IPS DF 6.9 (cell line): ENCODE measurements at places on chromosomes 16 and 17.

DNA sequence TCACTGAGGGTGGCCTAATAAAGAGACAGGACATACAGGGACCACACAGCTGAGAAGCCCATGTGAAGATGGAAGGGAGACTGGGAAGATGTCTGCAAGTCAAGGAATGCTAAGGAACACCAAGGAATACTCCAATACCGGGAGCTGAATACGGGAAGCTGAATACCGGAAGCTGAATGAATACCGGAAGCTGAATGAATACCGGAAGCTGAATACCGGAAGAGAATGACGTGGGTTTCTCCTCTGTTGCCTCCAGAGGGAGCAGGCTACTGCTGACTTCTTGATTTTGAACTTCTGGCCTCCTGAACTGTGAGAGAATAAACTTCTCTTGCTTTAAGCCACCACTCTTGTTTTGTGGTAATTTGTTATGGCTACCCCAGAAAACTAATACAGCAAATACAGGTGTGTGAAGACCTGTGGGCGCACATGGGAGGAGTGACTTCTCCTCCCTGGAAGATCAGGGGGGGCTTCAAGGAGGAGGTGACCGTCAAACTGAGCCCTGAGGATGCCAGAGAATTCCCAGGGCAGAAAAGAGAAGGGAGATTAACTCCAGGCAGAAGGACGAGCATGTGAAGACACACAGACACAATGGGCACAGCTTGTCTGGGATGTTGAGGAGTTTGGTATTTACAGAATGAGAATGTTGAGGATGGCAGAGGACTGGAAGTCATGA, 259.9 kb downstream of the IRF8 start:
- H3K27ac ChIP-seq: no peak overlapping the region
- DNase-seq: no peak
- H3K4me3 ChIP-seq: no peak overlapping the region
- no peaks in the 10 kb centered on the region for H3K4me1 ChIP-seq
- no peaks in the 10 kb centered on the region for H3K36me3 ChIP-seq
- H3K27me3 ChIP-seq: no peaks in the 10 kb centered on the region

DNA sequence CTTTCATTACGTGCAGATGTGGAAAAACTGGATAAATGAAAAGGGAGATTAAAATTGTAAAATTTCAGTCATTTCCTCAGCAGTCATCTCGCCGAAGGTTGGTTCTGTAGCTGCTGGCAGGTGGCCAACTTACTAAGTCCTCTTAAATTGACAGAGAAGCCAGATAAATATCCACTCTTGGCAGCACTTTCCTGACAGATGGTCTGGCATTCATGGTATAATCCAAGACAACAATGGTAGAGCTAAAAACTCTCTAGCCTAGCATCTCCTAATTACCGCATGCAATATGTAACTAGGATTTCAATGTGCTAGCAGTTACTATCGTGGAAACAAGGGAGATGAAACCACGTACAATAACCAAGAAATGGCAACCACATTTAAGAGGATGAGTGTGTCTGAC, 306.3 kb downstream of the CNTNAP4 start:
- H3K27me3 ChIP-seq: no peaks in the 10 kb centered on the region
- H3K36me3 ChIP-seq: no peaks in the 10 kb centered on the region
- no peak for DNase-seq

GRCh38 chr16:71345031-71345430, 13.5 kb upstream of the CALB2 start:
- H3K27ac ChIP-seq: no peak overlapping the region
- H3K36me3 ChIP-seq: no peaks in the 10 kb centered on the region
- DNase-seq: no peak
- H3K4me1 ChIP-seq: peaks cover 3% of the 10 kb centered on the region; the same call in 1 of the 2 replicates

DNA sequence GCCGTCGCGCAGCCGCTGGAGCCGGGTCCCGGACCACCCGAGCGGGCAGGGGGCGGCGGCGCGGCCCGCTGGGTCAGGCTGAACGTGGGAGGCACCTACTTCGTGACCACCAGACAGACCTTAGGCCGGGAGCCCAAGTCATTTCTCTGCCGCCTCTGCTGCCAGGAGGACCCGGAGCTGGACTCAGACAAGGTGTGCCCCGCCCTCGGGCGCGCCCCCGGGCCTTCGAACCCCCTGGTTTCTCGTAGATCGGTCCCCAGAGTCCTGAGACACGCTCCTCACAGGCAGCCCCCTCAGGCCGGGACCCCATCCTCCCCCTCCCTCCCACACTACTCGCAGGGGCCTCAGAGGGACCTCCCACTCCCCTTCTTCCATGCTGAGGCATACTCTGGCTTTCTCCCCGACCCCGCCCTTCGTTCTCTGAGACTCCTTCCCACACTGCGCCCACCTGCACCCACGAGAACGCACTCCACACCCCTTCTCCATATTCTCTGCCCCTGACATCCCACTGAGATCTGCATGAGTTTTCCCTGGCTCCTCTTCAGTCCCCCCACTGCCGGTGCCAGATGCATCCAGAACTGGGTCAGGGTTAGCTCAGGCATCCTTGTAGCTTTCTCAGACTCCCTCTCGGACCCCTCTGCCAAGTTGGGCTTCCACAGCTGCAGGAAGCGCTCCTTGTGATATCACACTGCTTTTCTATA, 523 bp downstream of the KCTD2 start:
- peak overlapping the region; percentile 100 for H3K4me3 ChIP-seq
- no peak overlapping the region for H3K27ac ChIP-seq
- no peaks in the 10 kb centered on the region for H3K4me1 ChIP-seq
- H3K36me3 ChIP-seq: peaks cover 2% of the 10 kb centered on the region; the same call in 1 of the 2 replicates
- no peaks in the 10 kb centered on the region for H3K27me3 ChIP-seq

- no peak for DNase-seq
- no peak overlapping the region for H3K27ac ChIP-seq
- no peaks in the 10 kb centered on the region for H3K36me3 ChIP-seq
- no peaks in the 10 kb centered on the region for H3K27me3 ChIP-seq
Observed at GRCh38 chr17:19567216-19568015, 33.8 kb downstream of the SLC47A1 start.

DNA sequence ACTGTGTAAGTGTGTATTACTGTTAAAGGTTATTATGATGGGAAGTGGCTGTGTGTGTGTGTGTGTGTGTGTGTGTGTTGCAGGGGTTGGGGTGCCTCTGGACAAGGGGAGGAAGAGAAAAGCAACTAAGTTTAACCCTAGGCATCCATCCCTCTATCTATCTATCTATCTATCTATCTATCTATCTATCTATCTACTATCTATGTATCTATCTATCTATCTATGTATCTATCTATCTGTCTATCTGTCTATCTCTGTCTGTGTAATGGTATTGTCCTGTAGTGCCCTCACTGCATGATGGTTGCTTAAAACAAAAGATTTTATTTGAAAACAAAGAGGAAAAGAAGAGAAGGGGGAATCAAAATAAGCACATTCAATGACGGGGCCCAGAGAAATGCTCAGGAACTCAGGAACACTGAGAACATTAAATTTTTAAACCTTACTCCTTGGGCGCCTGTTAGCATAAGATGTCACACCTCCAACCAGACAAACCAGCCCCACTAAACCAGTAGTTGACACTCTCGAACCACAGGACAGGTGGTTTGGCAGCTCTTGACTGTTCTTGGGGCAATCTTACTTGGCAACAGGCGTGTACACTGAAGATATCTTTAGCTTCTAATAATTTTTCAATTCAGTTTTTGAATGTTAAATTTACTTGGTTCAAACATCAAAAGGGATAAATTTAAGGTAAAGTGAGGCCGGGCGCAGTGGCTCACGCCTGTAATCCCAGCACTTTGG, 5.1 kb upstream of the RPL26 start:
- no peaks in the 10 kb centered on the region for H3K27me3 ChIP-seq
- no peaks in the 10 kb centered on the region; the same call in 1 of the 2 replicates for H3K36me3 ChIP-seq
- no peak overlapping the region for H3K4me3 ChIP-seq
- H3K27ac ChIP-seq: no peak overlapping the region
- no peak for DNase-seq
- H3K4me1 ChIP-seq: peaks cover 5% of the 10 kb centered on the region; the same call in 1 of the 2 replicates

DNA sequence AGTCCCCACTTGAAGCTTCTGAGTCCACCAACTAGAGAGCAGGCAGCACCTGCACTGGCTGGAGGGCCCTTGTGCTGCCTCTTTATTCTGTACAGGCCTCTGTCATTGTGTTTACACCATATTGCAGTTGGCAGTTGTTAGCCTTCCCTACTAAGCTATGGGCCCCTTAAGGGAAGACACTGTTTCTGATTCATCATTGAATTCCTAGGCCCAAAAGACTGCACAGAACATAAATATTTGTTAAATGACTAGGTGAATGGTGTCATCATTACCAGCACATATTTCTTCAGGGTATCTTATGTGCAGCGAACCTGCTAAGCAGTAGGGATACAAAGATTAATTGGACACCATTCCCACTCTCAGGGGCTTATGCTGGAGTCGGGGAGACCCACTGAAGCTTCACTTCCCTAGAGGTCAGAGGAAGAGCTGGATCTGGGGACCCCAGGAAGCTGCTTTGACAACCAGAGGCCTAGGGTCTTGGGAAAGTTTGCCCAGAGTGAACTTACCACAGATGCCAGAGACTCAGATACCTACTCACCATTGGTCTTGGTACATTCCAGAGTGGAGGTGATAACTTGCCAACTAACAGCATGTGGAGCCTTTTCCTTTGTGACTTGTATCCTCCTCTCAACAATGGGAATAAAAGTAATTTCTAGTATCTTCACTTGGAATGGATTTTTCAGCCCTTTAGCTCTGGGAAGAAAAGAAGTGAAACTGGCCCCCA, 28.7 kb upstream of the DDX52 start:
- no peak overlapping the region for H3K27ac ChIP-seq
- no peaks in the 10 kb centered on the region for H3K36me3 ChIP-seq
- no peaks in the 10 kb centered on the region for H3K4me1 ChIP-seq
- H3K27me3 ChIP-seq: no peaks in the 10 kb centered on the region
- DNase-seq: no peak
